ENCODE measurements at places on chromosomes 1 and 21.
A peak's percentile ranks its signal among the peaks of the same experiment; 100 is the strongest.

- DNase-seq = no peak
Measured at GRCh38 chr1:230568008-230568407, 74.3 kb upstream of the COG2 start.

GRCh38 chr1:42740851-42741580 lies 980 bp upstream of the CLDN19 start:
- DNase-seq = no peak

DNA sequence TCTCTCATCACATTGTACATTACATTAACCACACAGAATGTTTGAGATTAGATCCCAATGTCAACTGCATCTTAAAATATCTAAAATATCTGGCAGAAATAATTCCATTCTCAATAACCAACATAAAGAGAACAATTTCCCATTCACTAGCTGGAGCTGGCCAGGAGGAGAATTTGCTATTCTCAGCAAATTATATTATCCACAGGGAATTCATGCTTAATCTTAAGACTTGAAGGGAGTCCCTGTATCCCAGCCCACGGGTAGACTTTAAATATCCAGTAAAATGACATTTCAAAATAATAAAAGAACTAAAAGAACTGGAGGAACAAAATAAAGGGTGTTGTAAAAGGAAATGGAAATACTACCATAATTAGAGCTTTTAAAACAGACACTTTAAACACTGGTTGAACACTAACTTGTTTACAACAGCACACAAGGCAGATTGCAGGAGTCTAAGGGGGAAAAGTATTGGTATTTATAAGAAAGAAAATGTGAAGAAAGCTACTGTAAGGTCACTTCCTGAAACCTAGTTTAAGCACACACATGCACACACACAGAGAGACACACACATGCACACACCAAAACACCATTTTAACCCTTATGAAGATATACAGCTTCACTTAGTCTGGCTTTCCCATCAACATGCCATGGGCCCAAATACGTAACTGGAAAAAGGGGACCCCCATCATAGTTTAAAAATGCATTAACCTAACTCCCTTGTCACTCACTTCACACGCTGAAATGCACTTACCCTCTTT lies 107.0 kb downstream of the PTPN14 start:
- DNase-seq = no peak

GRCh38 chr1:183033205-183033604 lies 10.0 kb downstream of the LAMC1 start:
- DNase-seq = no peak

GRCh38 chr1:228090613-228091081 lies 8.1 kb downstream of the ARF1 start:
- no peak for DNase-seq

GRCh38 chr1:119253366-119253765 lies 112.9 kb upstream of the WARS2 start:
- no peak for DNase-seq

DNA sequence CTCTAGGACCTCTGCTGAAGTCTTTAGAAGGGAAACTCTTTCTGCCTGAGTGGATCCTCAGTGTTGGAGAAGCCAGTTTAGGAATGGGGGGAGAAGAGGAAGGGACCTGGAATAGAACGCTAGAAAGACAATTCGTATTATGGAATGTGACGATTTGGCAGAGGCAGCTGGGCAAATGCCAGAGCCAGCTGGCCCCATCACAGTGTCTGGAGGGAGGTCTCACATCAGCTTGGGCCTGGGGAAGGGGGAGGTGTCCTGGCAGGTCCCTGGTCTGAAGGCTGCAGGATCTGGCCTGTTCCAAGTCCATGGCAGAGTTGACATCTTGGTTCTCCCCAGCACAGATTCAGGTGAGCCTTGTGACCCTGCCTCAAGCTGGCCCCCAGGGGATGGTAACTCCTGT lies 11.3 kb downstream of the TMCC2 start:
- no peak for DNase-seq

DNA sequence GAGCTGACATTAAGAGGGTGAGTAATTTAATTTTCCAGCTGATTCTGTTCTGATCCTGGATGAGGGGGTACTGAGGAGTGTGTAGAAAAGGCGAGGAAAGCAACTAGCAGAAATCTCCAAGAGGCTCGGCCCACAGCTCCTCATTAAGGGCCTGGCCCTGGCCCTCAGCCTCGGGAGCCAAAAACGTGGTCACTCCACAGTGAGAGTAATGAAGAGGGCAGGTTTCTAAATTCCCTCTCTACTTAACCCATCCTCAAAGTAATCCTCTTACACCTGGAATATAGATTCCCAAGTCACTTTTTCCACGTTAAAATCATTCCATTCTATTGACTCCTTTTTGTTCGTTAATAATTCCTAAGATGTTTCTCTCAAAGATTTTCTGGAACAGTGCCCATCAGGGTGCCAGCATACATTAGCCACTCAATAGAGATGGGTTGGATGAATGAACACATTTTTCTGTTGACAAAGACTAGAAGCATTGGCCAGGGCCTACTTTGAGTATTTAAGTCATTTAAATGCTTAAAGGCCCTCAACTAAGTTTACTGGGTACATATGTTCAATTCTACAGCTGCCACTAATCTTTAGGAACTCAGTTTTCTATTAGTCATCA lies 1.1 kb upstream of the COL11A1 start:
- DNase-seq = no peak

DNA sequence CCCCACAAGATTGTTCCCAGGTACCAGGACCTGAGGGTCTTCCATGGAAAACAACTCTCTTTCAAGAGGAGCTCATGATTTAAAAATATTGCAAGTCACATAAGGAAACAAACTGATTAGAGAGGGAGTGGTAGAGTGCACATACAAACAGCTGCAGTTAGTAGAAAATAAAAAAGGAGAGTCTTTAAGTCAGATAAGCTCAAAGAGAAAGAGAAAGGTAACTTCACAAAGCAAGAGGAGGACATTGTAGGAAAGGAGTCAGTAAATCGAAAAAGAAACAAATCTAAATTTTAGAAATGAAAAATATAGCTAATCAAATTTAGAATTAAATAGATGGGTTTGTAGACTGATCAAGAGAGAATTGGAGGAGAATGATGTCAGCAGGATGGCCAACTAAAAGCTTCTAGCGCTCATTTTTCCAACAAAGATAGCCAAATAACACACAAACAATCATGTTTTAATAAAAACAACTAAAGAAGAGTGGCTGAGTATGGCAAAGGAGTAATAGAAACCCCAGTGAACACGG lies 86.1 kb upstream of the CD53 start:
- no peak for DNase-seq

DNA sequence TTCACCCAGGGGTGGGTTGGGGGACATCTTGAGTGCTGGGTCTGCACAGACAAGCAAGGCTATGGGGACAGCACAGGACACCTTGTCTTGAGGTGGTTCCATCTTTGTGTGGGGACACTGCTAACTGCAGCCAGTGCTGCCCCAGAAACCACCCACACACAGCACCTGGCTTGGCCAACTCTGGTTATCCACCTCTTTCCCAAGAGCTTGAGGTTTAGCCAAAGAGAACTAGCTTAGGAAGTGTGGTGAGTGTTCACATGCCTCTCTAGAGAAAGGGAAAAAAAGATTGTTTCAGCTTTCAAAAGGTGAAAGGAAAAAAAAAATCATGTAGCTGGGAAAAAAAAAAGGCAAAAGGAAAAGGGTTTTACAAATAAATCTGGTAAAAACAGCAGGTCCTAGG lies 32.4 kb downstream of the BCAR3 start:
- no peak for DNase-seq

GRCh38 chr1:212860713-212861581 lies 2.9 kb downstream of the FLVCR1 start:
- DNase-seq = no peak

- no peak for DNase-seq
Measured at GRCh38 chr21:21508859-21509258, 510.6 kb downstream of the NCAM2 start.

DNA sequence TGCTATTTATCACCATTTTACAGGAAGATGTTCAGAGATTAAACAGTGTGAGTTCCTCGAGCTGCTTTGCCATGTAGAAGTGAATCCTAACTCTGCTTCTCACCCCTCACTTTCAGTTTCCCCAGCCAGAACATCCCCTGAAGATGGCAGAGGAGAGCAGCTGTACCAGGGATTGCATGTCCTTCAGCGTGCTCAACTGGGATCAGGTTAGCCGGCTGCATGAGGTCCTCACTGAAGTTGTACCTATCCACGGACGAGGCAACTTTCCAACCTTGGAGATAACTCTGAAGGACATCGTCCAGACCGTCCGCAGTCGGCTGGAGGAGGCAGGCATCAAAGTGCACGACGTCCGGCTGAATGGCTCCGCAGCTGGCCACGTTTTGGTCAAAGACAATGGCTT lies 16.9 kb downstream of the TENT5C start:
- no peak for DNase-seq

- DNase-seq = no peak
Measured at GRCh38 chr21:36147911-36148310, 8.7 kb upstream of the DOP1B start.

- DNase-seq = no peak
Measured at GRCh38 chr1:100428160-100428559, 75.9 kb downstream of the CDC14A start.

DNA sequence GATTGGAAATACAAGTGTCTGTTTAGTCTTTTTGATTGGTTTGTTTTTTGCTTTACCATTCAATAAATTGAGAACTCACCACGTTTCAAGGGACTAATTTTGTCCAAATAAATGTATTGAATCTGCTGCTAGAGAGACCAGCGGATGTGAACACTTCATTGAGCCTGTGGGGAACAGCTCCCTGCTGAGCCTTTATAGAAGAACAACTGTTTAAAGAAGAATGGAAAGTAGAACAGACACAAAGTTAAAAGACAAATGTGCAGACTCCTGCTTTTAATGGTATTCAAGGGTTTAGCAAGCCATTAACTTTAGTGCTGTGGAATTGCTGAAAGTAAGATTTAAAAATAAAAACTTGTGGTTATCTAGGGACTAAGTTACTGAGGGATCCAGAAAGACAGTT lies 817.7 kb upstream of the B3GALT2 start:
- DNase-seq = no peak

- peak; percentile 72 for DNase-seq
Measured at GRCh38 chr1:167722152-167722869, 529 bp downstream of the MPZL1 start.

GRCh38 chr1:77036560-77036959 lies 169.3 kb downstream of the ST6GALNAC5 start:
- peak; percentile 45 for DNase-seq

DNA sequence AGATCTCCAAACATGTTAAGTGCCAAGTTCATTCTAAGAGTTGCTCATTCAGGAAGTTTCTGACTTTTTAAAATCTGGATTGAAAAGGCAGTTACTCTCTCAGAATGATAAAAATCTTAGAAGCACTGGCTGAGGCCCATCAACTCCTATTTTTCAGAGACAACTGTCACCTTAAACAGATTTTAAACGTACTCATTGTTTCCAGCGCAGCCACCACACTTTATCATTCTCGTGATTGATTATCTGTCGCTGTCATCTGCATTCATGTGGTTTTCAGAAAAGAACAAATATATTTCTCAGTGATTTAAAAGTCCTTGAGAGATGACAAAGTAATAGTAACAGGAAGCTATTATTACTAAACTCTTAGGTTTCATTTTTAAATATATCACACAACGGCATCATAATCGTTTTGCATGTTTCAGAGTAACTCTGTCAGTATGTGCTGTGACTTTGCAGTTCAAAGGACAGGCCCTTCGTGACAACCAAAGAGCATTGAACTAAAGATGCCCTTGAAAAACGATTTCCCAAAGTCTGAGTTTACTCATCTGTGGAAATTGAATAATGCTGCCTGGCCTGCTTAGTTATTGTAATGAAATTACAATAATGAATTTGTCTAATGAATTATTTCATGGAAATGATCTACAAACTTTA lies 14.9 kb upstream of the KCNK1 start:
- no peak for DNase-seq

GRCh38 chr1:159914252-159915018 lies 10.9 kb downstream of the TAGLN2 start:
- no peak for DNase-seq

GRCh38 chr1:23561076-23561812 lies 1.9 kb upstream of the ID3 start:
- no peak for DNase-seq
